Posterior cingulate gyrus (tissue), 11 donors: ENCODE measurements at places on chromosomes 2 and 18.
A peak's percentile ranks its signal among the peaks of the same experiment; 100 is the strongest.

GRCh38 chr2:145166731-145167302, 646.9 kb upstream of the ZEB2 start:
- no peak for DNase-seq

GRCh38 chr2:147696426-147696825, 148.4 kb upstream of the ACVR2A start:
- no peak for DNase-seq

GRCh38 chr18:75625966-75626365, 198.5 kb upstream of the SMIM21 start:
- no peak for DNase-seq

GRCh38 chr2:111165084-111165483, 44.4 kb downstream of the BCL2L11 start:
- no peak for DNase-seq

DNA sequence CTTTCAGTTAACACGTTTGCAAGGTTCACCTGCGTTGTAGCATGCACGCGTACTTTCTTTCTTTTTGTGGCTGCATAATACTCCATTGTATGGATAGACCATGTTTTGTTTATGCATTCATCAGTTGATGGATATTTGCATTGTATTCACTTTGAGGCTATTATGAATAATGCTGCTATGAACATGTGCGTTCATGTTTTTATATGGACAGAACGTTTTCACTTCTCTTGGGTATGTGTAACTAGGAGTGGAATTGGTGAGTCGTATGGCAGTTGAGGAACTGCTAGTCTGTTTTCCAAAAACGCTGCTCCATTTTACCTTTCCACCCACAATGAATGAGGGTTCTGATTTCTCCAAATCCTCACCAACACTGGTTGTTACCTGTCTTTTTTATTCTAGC, 244.3 kb downstream of the GLI2 start:
- no peak for DNase-seq

DNA sequence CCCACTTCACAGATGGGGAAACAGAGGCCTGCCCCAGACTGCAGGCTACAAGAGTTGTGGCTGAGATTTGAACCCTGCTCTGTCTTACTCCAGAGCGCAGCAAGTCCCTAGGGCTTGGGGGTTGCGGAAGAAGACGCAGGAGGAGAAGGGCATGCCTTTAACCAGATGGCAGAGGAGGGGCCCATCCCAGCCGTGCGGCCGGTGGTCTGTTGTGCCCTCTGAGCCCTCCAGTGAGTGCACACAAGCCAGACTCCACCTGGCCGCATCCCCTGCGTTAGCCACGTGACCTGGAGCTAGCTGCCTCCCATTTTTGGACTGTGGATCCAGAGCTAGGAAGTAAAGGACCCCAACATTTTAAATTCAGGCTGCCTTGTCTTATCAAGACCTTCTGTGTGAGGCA, 2.8 kb downstream of the KCNIP3 start:
- no peak for DNase-seq

- DNase-seq = no peak
Observed at GRCh38 chr2:119713819-119714490, 35.0 kb downstream of the TMEM177 start.

GRCh38 chr2:74079522-74080341, 68.0 kb downstream of the BOLA3 start:
- no peak for DNase-seq

GRCh38 chr2:10654069-10654468, 35.7 kb downstream of the NOL10 start:
- DNase-seq = no peak

DNA sequence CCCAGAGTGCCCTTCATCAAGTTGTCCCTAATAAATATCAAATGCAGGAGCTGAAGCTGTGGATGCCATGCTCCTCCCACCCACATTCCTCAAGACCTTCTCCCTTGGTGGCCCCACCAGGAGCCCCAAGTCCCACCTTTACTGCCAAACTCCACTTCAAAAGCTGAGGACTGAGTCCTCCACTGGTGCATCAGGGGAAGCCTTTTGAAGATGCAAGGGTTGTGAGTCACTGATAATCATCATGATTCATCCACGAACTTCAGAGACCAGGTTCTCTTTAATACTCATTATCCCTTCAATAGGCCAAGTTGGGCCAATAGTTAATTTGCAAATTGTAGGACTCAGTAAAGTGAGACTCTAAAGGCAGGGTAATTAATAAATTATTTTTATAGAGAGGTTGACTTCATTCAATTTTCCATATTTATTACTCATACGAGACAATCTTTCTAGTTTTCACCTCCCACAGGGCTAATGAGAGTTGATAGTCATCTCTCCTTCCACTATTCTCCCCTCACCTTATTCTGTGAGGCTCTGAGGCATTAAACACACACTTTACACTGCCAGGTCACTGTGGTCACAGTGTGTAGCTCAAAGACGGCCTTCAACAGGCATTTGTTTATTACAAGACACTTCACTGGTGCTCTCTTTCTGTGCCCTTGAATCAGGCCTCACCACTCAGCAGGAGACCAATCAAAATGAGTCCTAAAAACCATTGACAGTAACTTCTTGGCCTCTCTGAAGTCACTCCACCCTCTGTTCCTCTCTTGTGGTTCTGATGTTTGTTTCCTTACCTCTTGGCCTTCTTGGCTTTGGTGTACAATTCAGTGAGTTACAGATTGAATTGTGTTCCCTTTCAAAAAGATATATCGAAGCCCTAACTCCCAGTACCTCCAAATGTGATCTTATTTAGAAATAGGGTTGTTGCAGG, 99.9 kb downstream of the TRIB2 start:
- DNase-seq = no peak

- DNase-seq = no peak
Observed at GRCh38 chr2:148853458-148853857, 21.6 kb upstream of the KIF5C start.

- DNase-seq = no peak
Observed at GRCh38 chr18:26540043-26540628, 8.2 kb downstream of the KCTD1 start.

GRCh38 chr18:76896677-76897076, 74.3 kb downstream of the ZNF236 start:
- no peak for DNase-seq

GRCh38 chr2:56834686-56835085, 650.9 kb downstream of the CCDC85A start:
- no peak for DNase-seq

DNA sequence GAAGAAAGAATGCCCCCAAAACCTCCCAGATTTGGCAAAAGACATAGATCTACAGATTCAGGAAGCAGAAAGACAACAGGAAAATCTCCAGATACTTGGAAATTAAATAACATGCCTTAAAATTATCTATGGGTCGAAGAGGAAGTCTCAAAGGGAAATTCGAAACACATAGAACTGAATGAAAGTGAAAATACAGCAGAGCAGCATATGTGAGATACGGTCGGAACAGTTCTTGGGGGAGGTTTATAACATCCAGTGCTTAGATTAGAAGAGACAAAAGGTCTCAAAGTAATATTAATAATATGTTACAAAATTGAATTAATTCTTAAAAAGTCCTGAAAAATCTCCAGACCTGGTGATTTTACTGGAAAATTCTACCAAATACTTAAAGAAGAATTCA, 14.3 kb downstream of the KCNG2 start:
- no peak for DNase-seq

- DNase-seq = no peak
Observed at GRCh38 chr2:33873076-33873605, 274.0 kb upstream of the FAM98A start.

GRCh38 chr2:74238879-74239278, 40.5 kb downstream of the MTHFD2 start:
- DNase-seq = no peak

- no peak for DNase-seq
Observed at GRCh38 chr2:28486526-28486925, 9.3 kb upstream of the PLB1 start.

- DNase-seq = no peak
Observed at GRCh38 chr18:48843162-48843561, 107.6 kb downstream of the SMAD7 start.

- no peak for DNase-seq
Observed at GRCh38 chr2:33133454-33133952, 186.8 kb downstream of the LTBP1 start.

GRCh38 chr18:46152808-46153617, 48.8 kb downstream of the HAUS1 start:
- DNase-seq = no peak

DNA sequence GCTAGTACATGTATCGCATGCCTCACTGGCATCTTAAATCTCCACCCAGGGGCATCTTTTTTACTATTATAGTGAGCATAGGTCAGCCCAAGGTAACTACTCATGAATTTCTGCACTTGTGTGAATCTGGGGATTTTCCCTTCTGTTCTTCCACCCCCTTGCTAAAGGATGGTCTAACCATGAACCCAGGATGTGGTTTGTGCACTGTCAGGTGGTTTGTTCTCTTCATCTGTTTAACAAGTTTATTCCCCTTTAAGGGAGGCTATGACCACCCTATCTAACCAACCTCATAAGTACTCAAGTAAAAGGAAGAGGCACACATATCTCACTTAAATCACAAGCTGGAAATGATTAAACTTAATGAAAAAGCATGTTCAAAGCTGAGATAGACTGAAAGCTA, 243.0 kb downstream of the RPRM start:
- no peak for DNase-seq

- no peak for DNase-seq
Observed at GRCh38 chr2:170895023-170895757, 33.9 kb upstream of the GORASP2 start.

DNA sequence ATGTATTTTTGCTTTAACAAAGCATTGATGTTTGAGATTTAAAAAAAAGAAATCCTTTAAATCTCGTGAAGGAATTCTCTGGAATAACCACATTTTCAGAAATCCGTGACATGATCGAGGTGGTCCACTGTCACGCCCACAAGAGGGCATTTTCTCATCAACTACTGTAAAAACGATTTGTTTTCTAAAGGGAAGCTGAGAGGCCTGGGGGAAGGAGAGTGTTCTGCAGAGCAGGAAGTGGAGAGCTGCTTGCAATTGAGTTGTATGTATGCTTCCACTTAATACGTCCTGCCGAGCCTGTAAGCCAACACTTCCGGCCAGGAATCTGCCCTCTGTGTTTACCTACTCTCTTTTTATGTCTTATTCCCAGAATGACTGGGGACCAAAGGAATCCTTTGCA, 19.4 kb downstream of the KLHL29 start:
- DNase-seq = peak; percentile 19

DNA sequence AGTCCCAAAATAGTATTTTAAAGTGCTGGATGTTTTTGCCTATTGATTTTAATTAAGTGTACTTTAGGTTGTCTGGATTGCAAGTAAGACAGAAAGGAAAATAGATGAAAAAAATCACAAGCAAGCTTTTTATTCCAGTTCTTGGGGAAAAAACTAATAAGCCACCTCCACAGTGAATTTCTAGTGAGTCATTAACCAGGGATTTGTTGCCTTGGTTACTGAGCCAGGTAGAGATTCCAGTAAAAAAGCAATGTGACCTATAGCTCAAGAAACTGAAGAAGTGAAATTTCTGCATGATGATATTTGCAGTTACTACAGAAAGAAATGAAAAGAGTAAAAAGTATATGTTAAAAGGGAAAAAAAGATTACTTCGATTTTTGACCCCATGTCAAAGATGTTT, 160.6 kb downstream of the METTL4 start:
- DNase-seq = no peak

DNA sequence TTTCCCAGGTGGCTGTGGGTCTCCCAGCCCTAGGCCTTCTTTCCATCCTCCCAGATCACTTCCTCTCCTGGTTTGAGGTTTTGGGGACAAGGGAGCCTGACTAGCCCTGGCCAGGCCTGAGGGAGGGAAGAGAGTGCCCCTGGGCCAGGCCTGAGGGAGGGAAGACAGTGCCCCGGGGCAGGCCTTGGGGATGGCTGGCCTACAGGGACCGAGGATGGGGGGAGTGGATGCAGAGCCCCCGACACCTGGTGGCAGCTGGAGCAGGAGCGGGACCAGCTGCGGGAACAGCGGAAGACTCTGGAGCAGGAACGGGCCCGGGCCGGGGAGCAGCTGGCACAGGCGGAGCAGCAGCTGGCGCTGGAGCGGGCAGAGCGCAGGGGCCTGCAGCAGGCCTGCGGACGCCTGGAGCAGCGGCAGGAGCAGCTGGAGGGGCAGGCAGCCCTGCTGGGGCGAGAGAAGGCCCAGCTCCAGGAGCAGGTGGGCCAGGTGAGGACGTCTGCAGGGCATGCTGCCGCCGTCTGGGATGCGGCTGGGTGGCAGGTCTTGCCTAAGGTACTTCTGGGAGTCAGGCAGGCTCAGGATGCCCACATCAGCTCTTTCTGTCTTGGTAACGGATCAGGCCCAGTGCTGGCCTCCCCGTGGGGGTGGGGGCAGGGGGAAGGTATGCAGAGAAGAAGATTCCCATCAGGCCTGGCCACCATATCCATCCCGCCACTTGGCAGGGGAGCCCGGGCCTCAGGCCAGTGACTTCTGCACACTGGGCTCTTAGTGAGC, 29.2 kb downstream of the CROCC2 start:
- peak; percentile 54 for DNase-seq

DNA sequence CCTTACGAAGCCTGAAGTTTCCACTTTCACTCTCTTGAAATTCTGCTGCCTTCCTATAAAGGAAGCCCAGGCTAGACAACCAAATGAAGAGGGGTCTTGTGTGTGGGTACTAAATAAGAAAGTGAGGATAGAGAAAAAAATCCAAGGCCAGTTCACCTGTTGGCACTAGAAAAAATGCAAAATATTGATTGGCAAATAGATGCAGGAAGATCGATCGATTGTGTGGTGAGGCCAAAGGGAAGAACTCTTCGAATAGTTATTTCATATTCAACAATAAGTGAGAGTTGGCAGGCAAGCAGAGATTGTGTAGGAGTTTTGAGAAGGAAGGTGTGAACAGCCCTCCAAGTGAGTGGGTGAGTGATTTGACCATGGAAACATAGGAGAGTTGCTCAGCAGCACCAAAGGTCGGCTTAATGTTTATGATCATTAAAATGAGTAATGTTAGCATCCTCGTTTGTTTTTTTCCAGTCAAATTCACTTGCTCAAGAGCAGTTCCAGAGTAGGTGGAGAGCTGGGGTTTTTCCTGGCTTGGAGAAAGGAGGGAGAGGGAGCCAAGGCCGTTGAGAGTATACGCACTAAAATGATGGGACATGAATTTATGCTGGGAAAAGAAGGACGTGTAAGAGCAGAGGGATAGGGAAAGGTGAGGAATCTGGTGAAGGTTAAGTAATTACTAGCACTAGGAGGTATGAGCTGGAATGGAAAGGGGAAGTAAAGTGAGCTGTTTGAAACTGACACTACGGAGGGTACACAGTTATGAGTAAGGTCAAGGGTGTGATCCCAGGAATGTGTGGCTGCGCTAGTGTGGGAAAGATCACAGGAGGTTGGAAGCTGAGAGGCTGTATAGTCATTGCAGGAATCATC, 1.1 kb upstream of the NAPG start:
- DNase-seq = no peak

GRCh38 chr18:47143899-47144485, 6.3 kb downstream of the HDHD2 start:
- no peak for DNase-seq

- no peak for DNase-seq
Observed at GRCh38 chr2:11495844-11496681, 30.1 kb upstream of the E2F6 start.

GRCh38 chr2:797993-798392, 120.8 kb upstream of the TMEM18 start:
- DNase-seq = no peak

GRCh38 chr2:145235312-145235711, 715.4 kb upstream of the ZEB2 start:
- no peak for DNase-seq
